ENCODE measurements at places on chromosomes 7 and 10.

- no peak for DNase-seq
Observed at GRCh38 chr10:35993591-35994515, 351.8 kb upstream of the FZD8 start.

DNA sequence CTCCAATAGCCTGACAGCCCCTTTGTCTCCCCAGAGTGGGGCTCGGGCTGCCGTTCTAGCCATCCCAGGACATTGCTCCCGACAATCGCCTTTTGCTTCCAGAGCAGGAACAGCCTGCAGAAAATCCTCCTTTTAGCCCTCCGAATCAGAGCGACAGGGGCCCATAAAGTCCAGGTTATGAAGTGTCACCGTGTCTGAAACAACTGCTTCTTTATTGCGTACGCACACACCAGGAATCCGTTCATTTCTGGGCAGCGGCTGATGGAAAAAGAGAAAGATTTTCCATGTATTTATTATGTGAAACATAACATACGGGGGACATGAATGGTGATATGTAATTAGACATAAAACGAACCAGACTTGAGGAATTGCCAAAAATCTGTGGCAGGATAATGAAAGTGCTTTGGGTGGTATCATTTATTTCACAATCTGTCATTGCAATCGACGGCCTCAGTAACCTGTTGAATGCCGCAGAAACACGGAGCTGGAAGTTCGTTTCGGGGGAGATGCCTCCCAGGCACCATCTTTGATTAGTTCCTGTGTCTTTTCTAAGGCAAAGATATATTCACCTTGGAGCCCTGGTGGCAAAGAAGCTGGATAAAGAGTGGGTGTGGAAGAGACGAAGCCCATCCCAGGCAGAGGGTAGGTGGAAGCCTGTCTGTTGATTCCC is 48.1 kb downstream of the FAM241B start:
- no peak for DNase-seq

GRCh38 chr7:128352636-128353035 is 8.9 kb downstream of the PRRT4 start:
- DNase-seq = no peak

- DNase-seq = no peak
Observed at GRCh38 chr10:3065622-3066021, 1.7 kb upstream of the PFKP start.

DNA sequence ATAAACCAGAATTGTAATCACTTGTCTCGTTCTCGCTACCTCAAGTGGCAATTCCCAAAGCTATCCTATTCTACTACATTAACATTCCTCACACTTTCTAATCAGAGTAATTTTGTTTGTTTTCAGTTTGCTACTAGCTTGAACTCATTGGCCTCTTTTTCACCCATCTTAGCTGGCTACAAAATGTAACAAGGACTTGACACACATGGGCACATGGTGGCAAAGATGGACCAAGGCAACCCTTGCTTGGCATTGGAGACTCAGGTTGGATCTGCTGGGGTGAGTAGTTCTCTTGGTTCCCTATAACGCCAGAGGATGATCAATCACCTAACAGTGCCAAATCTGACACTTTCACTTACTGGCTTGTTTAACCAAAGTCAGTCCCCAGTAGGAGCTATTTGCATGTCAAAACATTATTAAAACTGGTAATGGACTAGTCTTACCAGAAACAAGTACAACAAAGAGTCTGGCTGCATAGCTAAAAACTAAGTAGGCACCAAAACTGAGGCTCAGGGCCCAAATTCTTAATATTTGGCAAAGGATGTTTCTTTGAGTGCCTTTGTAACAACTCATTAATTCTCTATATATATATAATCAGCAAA is 1.9 kb downstream of the USP6NL start:
- no peak for DNase-seq

- DNase-seq = no peak
Observed at GRCh38 chr7:155971180-155971770, 159.0 kb upstream of the SHH start.

GRCh38 chr7:3867863-3868262 is 566.8 kb downstream of the SDK1 start:
- no peak for DNase-seq
